ENCODE measurements at places on chromosomes 2 and 18.

DNA sequence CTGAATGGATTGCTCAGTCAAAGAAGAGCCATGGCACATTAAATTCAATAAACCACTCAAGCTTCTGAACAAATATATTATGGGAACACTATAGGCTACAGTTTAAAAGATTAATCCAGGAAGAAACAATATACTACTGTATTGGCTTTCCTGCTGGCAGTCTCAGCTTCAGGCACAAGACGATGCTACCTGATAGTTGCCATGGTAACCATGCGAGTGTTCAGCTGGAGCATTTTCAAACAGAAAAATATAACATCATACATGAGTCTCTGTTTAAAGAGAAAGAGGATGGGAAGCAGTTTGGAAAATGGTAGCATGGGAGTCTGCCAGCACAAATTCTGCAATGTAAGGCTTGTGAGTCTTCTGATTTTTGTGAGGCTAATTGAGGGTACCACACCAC, 65.9 kb upstream of the CPO start:
- no peak for DNase-seq

DNA sequence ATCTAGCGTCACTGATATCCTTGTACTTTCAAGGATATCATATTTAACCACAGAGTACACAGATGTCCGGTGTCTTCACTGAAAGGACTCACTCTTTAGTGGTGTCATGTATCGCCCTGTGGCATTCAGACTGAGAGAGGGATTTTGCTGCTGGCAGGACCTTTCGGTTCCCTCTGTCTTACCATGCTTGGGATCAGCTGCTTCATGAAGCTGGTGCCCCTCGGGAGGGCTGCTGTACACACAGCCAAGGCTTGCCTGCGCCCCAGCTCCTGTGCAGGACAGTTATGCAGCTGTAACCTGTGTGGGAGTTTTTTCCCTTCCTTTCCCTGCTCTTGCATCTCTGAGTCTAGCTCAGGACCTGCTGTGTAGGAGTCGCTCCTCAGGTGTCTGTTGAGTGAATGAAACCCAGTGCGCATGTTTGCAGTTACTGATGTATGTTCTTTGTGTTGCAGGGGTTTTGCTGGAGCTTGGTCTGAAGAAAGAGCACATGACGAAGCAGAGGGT, 64.4 kb downstream of the GREB1 start:
- no peak for DNase-seq

GRCh38 chr2:166516712-166517303, 22.8 kb upstream of the SCN7A start:
- no peak for DNase-seq

GRCh38 chr2:97747285-97747684, 33.9 kb downstream of the ZAP70 start:
- no peak for DNase-seq

DNA sequence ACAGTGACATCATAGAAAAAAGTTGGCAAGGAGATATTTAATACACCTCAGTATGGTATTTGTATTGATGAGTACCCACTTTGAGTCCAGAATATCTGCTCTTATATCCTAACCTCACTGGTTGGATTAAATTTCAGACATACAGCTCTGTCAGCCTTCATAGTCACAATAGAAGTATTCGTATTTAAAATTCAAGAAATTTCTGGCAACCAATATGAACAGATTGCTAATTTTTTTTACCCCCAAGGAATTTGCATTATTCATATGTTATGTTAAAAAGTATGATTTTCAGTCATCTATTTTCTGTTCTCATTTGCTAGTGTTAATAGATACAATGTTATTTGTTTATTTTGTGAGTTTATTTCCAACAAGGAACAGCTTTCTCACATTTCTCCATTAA, 1306.8 kb upstream of the NXPH2 start:
- no peak for DNase-seq

DNA sequence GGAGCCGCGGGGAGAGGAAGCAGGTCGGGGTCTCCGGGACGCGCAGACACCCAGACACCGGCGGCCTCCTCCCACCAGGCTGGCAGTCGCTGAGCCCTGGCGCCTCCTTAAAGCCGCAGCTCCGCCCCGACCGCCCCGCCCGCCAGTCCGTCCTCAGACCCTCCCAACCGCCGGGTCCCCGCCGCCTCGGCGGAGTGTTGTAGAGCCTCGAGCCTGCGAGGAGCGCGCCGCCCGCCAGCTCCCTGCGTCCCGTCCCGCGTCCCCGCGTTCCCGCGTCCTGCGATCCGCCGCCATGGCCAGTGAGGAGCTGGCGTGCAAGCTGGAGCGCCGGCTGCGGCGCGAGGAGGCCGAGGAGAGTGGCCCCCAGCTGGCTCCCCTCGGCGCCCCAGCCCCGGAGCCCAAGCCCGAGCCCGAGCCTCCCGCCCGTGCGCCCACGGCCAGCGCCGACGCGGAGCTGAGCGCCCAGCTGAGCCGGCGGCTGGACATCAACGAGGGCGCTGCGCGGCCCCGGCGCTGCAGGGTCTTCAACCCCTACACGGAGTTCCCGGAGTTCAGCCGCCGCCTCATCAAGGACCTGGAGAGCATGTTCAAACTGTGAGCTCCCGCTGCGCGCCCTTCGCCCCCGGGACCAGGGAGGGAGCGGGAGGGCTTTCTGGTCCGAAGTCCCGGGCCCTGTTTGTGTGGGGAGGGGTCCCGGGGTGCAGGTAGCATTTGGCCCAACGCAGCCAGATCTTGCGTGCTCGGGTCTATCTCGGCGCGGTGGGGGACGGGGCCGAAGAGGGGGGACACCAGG, at the start of gene EFHD1:
Gene EFHD1, plus strand, starts transcription at position 192 of the 793 bp plus-strand sequence. Its CDS starts 101 bp downstream, at position 293.
- no peak for DNase-seq

DNA sequence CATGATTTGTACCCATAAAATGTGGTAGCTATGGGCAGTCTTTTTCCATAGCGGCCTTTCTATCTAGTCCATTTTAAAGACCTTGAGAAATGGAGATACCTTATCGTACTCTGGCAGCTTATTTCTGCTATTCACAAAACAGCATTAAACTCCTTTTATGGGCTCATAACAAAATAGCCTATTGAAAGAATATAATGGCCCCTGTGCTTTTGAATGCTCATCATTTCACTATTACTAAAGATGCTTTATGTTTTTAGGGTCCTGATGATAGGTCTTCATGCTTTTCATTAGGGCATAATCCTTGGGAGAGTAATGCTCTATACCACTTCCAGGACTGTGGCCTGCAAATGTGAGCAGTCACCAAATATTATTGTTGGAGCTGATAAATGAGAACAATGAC, 7.3 kb upstream of the TMEM178A start:
- no peak for DNase-seq

- no peak for DNase-seq
These were observed 630.1 kb upstream of the PIK3C3 start for GRCh38 chr18:41324934-41325333.

- no peak for DNase-seq
These were observed 81.7 kb upstream of the SEC11C start for GRCh38 chr18:59057969-59058368.

DNA sequence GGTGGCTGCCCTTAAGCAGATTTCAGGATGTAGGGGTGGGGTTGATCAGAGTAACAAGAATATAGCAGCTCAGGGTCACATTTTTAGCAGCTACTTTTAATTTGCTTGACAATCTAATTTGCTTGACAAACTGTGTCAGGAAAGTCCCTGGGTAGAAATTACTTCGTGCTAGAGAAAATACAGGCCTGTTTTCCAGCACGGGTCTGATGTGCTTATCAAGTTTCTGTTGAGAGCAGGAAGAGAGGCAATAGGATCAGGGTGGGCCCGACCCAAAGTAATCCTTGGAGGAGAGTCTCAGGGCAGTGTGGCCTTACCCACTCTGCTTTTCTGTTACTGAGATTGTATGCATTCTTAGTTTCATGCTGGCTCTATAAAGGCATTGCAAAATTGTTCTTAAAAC, 221.5 kb downstream of the TSN start:
- no peak for DNase-seq

- peak; percentile 64 for DNase-seq
These were observed 36.8 kb downstream of the MOGAT1 start for GRCh38 chr2:222708274-222708710.

DNA sequence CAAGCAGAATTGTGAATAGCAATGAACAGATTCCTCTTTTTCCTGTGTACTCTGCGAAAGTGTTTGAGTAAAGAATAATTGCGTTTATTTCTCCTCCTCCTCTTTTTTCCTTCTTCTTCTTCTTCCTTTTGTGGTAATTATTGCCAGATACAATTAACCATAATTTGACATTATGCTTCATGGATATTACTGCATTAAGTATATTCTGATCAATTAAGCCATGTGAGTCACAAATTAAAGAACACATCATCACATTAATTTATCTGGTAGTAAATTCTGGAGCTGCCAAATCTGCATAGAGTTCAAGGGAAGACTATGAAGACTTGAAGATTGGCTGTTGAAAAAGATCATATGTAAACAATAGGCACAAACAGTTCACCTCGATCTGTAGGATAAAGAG, 72.9 kb upstream of the TFPI start:
- no peak for DNase-seq

- no peak for DNase-seq
These were observed 16.8 kb upstream of the SLC1A4 start for GRCh38 chr2:64972426-64972825.

GRCh38 chr2:19818039-19818438, 83.7 kb downstream of the TTC32 start:
- no peak for DNase-seq

- DNase-seq, result no peak
These were observed 44.6 kb downstream of the HAUS1 start for GRCh38 chr18:46148810-46149209.

- no peak for DNase-seq
These were observed 63.3 kb downstream of the LIPG start for GRCh38 chr18:49625021-49625691.

DNA sequence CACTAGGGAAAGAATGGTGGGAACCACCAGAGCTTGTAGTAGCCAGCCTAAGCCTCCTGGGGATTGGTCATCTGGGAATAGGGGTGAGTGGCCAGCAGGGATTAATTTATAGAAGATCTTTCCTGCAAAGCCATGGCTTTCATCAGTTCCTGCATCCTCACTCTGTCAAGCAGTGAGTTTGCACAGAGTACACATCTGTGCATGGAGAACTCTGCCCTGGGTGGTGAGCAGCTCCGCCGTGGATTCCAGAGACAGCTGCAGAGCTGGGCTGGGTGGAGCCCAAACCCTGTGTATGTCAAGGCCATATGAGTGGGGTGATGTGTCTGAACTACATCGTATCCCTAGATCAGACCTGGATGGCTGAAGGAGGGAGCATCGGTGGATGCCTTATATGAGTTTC, 182.2 kb downstream of the GLI2 start:
- no peak for DNase-seq

DNA sequence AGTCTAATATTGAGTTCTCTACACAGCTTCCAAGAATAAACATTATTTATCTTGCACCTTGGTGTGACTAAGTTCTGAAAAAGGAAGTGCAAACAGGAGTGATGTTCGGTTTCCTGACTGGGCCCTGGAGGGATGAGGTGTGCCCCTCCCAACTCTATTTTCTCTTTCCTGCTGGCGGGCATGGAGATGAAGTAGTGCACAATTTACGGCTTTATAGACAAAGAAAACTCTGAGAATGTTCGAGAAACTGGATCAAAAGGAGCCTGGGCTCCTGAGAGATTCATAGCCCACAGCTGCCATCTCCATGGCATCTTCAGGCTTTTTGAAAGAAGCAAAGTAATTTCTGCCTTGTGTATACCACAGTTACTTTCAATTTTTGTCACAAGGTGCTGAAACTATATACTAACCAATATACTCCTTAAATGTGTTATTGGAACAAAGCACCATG, 22.3 kb downstream of the LRATD1 start:
- no peak for DNase-seq

DNA sequence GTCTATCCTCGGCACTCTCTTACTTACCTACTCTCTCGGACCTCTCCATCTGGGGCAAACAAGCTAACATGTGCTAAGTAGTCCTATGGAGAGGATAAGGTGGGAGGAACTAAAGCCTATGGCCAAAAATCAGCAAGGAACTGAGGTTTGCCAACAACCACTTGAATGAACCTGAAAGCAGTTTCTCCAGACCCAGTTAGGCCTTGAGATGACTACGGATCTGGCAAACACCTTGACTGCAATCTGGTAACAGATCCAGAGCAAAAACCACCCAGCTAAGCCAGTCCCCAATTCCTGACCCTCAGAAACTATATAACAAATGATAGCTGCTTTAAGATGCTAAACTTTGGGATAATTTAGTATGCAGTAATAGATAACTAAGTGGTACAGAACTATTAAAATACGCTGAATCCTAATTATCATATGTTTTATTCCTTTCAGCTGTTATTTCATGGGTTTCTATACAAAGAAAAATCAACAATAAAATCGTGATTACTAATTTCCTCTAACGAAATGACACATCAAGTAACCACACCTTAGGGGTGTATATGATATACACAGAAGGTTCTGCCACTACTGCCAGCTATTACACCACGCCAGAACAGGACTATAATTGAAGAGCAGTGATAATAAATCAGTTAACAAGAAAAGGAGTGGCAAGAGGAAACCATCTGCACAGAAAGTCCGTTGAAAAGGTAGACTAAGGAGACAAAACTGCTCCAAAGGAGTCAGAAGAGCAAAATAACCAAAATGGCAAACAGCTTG, 3.2 kb downstream of the FARSB start:
- no peak for DNase-seq
